ENCODE measurements at places on chromosomes 3 and 15.

DNA sequence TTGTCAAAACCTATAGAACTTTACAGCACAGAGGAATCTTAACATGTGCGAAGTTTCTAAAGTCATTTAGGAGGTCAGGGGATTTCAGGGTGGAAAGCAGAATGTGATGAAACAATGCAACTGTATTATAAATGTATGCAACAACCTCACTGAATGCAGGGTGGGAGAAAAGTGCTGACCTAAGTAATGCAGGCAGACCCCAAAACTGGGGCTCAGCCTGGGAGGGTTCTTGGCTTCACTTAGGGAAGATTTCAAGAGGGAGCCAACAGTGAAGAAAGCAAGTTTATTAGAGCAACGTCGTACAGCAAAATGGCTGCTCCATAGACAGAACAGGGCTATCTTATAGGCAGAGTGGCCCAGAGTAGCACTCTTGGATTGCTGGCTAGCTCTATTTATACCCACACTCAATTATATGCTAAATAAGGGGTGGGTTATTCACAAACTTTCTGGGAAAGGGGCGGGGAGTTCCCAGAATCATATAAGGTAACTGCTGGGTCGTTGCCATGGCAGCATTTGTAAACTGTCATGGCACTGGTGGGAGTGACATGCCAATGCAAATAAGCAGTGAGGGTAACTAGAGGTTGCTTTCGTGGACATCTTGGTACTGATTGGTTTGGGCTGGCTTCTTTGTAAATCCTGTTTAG lies 14.2 kb upstream of the CAND2 start:
- peak; percentile 91 for DNase-seq

DNA sequence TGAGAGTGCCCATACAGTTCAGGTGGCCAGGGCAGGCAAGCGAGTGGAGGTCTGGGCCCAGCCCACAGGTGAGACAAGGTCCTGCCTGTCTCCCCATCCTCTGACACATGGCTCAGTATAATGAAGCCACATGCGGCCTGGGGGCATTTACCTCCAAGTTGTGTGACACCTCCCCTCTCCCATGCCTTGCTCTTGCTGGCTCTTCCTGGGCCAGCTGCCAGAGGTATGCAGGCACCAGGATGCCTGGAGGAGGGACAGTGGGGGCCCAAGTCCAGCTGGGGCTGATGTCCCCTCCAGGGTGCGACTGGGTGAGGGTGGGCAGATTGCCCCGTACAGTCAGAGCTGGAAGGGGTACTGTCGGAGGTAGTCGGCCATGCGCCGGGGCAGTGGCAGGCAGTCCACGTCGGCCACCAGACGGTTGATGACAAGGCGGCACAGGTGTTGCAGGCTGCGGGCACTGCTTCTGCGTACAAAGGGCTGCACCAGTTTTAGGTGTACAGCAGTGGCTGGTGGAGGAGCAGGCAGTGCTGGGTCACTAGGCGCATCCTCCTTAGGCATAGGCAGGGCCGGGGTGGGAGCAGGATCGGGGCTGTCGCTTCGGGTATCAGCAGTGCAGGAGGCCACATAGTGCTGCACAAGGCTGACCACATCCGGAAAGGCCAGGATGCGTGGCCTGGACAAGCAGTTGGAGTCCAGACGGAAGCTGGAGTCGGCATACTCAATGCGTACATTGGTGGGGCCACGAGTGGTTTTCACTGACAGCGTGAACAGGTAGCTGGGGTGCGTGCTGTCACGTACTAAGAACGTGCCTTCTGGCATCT lies 4.1 kb downstream of the CISH start:
- DNase-seq = no peak

GRCh38 chr3:107269136-107269535 lies 108.1 kb upstream of the CCDC54 start:
- DNase-seq = no peak

DNA sequence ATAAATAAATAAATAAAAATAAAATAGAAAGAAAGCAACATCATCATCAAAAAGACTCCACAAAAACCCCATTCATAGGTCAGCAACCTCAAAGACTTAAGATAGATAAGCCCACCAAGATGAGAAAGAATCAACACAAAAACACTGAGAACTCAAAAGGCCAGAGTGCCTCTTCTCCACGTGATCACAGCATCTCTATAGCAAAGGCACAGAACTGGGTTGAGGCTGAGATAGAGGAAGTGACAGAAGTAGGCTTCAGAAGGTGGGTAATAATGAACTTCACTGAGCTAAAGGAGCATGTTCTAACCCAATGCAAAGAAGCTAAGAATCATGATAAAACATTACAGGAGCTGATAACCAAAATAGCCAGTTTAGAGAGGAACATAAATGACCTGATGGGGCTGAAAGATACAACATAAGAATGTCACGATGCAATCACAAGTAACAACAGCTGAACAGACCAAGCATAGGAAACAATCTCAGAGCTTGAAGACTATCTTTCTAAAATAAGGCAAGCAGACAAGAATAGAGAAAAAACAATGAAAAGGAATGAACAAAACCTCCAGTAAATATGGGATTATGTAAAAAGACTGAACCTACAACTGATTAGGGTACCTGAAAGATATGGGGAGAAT lies 26.4 kb downstream of the GNB5 start:
- no peak for DNase-seq

DNA sequence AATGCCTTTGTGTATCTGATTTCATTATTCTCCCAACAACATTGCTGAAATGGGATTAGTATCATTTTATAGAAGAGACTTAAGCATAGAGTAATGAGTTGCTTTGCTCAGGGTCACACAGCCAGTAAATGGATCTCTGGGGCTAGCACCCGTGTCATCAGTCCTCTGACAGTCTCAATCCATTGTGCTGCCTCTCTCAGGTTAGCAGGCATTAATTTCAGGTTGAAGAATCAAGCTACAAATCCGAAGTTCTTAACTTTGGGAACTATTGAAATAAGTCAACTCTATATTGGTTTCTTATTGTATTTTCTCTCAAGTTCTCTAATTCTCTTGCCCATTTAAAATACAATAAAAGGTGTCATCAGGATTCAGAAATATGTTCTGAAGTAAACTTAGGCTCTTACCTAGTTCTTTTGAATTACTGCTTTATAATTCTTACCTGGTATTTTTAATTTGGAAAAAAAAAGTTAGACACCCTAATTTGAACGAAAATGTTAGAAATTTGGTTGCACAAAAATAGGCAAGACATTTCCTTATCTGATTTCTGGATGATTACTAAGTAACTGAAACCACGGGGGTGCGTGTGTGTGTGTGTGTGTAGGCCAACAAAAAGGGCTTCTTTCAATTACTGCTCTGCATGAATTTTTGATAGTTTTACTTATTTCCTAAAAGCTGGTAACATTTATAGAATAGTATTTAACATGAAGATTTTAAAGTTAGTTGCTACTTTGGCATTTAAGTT lies 189.8 kb downstream of the MBNL1 start:
- DNase-seq = no peak

DNA sequence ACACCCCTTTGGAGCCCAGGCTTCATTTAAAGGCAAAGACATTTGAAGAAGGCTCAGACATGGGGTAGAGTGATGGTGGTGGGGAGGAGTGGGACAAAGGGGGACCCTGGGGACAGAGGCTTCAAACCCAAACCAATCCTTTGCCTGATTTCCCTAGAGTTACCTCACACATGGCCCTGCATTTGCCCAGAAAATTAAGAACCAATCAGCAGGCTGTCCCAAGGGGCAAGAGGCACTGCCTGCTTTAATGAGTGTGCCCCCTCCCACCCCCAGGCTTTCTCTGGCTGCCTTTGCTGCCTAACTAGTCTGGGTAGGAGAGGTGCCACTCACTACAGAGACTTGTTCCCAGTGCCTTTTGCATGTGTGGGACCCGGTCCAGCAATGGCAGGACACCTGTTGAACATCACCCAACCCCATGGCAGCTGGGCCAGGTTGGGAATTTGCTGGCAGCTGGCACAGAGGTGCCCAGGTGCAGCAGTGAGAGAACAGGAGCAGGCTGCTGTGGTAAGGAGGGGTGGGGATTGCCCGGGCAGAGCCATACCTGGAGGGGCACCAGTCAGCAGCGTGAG lies 38.4 kb downstream of the CCDC33 start:
- no peak for DNase-seq

- peak; percentile 68 for DNase-seq
Observed at GRCh38 chr3:139173372-139174108, 128.8 kb upstream of the PRR23C start.

DNA sequence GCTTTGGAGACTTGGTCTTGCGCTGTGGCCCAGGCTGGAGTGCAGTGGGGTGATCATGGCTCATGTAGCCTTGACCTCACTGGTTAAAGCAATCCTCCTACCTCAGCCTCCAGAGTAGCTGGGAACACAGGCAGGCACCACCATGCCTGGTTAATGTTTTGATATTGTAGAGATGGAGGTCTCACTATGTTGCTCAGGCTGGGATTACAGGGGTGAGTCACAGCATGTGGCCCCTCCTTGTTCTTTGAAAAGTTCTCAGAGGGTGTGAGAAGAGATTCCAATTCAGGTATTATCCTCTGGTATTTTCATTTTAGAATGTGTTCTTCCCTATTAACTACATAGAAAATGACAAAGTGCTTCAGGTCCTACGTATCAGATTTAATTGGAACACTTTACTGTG lies 51.9 kb upstream of the RPL32 start:
- peak; percentile 8 for DNase-seq

GRCh38 chr3:63576846-63577245 lies 75.6 kb upstream of the SNTN start:
- DNase-seq = peak; percentile 7

- peak; percentile 42 for DNase-seq
Observed at GRCh38 chr3:194871864-194872668, 186.4 kb downstream of the FAM43A start.

- DNase-seq = no peak
Observed at GRCh38 chr3:133734305-133734704, 11.9 kb upstream of the TF start.

GRCh38 chr3:130838898-130839600 lies 54.8 kb upstream of the ATP2C1 start:
- no peak for DNase-seq

GRCh38 chr3:122294359-122294758 lies 30.7 kb upstream of the CSTA start:
- DNase-seq = peak; percentile 22

GRCh38 chr15:25242957-25243799 lies 195.6 kb downstream of the UBE3A start:
- no peak for DNase-seq

DNA sequence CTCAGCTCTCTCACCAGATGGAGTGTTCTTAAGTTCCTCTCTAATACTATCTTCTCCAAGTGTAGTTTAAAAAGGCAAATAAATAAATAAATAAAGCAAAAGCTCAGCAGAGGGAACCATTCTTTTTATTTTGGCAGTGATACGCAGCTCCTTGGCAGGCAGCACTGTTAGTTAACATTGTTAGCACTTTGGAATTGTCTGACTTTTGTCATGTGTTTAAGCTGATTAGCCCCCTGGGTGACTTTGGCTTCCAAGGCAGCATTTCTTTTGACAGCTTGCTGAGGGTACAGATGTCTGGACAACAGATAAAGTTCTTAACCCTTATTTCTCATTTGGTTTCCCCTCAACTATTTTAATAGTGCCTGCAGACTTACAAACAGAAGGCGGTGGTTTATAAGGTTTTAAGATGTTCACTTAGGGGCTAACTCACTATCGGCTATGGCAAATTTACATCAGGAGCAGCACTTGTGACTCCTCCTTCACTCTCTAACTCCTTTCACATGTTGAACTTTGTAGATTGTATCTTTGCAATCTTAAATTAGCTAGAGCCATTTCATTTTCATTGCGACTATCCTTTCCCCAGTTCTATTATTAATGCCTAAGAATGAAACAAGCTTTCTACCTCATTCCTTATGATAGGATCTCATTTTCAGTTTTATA lies 213.4 kb downstream of the ZBBX start:
- no peak for DNase-seq

GRCh38 chr15:74050556-74051234 lies 31.7 kb downstream of the GOLGA6A start:
- DNase-seq = no peak

- DNase-seq = no peak
Observed at GRCh38 chr3:162558016-162558415, 1061.4 kb downstream of the OTOL1 start.

DNA sequence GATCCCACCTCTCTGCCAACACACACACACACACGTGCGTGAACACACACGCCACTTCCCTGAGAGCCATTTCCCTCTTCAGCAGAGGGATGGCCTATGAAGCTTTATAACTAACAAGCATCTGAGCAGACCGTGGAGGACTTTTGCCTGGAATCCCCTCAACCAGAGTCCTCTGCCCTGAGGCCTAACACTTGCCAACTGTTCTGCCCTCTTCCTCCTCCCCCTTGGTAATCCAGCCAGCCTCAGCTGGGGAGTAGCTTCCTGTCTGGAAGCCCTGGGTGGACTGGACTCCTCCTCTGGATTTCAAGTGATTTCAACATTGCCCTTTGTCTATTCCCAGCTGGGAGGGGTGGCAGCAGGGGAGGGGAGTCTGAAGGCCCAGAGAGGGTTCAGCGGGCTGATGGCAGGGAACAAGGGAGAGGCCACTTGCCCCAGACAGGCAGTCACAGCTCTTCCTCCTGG lies 68.4 kb upstream of the HACD2 start:
- peak; percentile 79 for DNase-seq

- DNase-seq = no peak
Observed at GRCh38 chr15:90539789-90540188, 10.1 kb downstream of the CRTC3 start.

DNA sequence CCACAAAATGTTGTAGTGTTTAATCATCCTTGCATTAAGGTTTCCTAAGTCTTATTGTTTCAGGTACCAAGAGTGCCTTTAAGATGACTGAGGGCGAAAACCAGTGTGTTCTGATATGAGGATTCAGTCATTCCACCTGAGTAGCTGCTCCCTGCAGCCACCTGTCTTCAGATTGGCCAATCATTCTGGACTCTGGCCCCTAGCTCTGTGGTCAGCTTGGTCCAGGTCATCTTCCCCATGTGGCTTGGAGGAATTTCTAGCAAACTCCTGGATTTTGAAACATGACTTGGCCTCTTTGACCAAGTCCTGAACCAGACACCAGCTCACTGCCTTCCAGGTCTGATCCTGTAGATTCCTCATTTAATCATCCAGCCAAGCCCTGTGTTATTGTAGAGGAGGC lies 7.8 kb upstream of the SLC7A14 start:
- no peak for DNase-seq

DNA sequence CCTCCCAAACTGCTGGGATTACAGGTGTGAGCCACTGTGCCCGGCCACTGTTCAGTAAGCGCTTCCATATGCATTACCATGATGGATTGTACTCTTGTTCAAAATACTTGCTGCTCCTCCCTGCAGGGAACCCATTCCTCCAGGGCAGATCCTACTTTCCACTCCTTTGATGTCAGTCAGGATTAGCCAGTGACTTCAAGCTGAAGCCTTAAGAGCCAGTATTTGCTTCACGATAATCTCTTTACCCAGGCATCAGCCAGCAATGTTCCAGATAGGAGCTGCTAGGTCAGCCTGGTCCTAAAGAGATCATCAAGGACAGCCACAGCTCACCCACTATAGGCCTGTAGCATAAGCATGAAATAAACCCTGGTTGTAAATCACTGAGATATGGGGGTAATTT lies 96.5 kb upstream of the UBE2E2 start:
- DNase-seq = no peak

DNA sequence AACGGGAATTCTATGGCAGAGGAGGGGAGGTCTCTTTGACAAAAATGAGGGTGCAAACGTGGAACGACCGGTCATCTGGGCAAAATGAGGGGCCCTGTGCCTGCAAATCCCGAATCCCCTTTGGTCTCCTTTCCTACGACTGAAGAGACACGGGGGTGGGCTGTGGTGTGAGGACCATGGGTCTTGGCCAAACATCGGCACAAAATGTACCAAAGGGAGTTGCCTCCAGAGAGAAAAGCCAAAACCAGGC lies 498 bp downstream of the ZNF280D start:
- no peak for DNase-seq

- DNase-seq = no peak
Observed at GRCh38 chr3:58672451-58672850, 5.9 kb upstream of the FAM3D start.

GRCh38 chr3:20054549-20054987 lies 14.3 kb downstream of the KAT2B start:
- DNase-seq = peak; percentile 100
